ENCODE measurements at places on chromosomes 4 and X.

GRCh38 chrX:152878976-152879755 lies 18.7 kb upstream of the ZNF185 start:
- no peak for DNase-seq

DNA sequence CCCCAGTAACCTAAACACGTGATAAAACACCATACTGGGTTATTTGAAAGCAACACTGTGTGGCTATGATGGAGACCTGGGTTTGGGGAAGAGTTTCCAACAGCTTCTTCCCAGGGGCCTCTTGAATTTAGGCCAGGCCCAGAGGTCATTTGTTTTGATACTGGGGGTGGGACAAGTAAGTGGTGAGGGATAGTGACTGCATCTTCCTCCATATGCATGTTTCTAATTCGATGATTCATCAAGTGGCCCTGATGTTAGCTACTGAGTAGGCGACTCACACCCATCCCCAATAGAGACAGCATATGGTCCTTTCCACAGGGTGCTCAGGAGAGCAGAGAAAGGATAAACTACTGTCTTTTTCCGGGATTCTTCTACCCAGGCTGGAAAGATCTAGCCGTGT lies 2.7 kb downstream of the NDP start:
- peak; percentile 84 for DNase-seq

DNA sequence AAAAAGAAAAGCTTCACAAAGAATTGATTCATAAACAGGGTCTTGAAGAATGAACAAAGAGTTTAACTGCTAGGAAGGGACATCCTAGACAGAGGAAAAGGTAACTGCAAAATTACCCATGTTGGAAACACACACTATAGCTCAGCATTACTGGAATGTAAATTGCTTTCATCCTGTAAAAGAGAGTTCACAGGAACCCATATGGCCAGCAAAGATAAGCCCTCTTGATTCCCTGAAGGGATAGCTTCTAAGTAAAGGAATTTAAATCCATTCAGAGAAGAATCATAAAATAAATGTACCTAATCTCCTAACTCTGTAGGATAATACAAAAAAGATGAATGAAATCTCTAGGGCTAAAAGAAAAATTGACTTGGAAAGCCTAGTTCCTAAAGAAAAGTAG lies 107.1 kb upstream of the INTU start:
- DNase-seq, result no peak

DNA sequence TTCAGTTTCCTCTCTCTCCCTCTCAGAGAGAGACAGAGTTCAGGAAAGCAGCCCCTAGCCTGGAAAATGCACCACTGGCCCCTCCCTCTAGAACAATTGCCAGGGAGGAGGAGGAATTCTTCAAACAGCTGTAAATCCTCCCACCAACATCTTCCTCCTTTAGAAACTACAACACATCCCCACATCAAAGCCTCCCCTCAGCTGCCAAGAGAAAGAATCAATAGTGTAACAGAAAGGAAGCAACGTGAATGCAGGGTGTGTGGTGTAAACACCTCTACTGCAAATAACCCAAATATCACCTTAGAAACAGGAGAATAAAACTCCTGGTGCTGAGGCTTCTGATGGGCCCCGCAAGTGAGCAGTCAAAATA lies 249.9 kb upstream of the GATB start:
- DNase-seq, result no peak

GRCh38 chrX:19272452-19272851 lies 71.3 kb upstream of the PDHA1 start:
- DNase-seq, result peak; percentile 45

DNA sequence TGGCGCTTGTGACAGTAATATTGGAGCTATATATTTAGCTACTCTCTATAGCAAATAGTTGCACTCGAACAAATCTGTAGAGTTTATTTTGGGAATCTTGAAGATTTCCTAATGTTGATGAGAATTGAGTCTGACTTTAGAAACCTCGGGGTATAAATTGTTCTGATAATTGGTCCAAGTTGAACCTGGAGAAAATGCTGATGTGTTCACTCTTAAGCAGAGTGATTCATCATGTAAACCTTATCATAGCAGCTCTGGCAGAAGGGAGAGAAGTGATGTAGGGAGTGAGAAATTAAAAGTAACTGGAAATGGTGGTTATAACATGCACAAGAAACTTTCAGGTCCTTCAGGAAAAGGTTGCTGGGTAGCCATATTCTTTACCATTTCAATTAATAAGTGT lies 16.4 kb upstream of the SLC4A4 start:
- no peak for DNase-seq

DNA sequence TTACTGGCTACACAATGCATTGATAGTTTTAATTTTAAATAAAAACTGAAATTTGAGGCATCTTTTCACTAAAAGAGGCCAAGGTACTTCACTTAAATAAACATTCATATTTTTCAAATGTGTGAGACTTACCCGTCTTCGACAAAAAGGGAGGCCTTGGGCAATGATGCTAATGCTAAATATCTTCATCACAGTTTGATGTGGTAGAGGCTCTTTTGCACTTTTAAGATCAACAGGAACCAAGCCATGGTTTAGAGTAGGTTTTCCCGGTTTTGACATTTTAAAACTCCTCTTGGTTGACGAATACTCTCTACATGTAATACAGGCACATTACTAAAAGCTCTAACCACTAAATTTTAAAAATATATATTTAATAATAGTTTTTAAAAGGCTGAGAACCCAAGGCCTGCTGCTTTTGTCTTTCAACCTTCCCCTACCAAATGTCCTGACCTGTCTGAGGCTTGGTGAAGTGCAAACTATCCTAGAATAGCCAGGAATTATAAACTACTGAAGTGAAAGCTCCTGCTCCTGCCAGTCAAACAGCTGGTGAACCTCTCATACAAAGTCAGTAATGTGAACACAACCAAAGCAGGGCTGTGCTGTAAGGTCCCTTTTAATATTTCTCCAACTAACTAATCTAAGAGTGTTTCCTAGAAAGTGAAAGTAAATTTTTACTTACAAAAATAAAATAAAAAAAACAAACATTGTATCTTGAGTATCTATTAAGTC lies 153.7 kb downstream of the FBXW7 start:
- no peak for DNase-seq

DNA sequence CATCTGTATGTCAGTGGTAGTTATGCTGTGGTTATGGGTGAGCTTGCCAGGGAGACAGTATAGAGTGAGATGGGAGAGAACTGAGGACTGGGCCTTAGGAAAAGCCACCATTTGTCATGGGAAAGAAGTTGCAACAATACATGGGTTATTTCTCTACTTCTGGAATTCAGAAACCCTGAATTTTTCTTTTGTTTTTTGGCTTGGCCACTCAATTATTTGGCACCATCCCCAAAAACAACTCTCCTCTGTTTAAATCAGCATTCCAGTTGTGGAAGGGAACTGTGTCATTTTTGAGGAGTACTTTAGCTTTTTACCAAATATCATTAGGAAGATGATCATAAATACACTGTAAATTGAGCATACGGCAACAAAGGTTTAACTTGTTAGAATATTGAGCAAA lies 41.1 kb upstream of the ACSL4 start:
- DNase-seq, result peak; percentile 24

- DNase-seq, result no peak
Observed at GRCh38 chrX:38473701-38474100, 87.6 kb upstream of the TSPAN7 start.

DNA sequence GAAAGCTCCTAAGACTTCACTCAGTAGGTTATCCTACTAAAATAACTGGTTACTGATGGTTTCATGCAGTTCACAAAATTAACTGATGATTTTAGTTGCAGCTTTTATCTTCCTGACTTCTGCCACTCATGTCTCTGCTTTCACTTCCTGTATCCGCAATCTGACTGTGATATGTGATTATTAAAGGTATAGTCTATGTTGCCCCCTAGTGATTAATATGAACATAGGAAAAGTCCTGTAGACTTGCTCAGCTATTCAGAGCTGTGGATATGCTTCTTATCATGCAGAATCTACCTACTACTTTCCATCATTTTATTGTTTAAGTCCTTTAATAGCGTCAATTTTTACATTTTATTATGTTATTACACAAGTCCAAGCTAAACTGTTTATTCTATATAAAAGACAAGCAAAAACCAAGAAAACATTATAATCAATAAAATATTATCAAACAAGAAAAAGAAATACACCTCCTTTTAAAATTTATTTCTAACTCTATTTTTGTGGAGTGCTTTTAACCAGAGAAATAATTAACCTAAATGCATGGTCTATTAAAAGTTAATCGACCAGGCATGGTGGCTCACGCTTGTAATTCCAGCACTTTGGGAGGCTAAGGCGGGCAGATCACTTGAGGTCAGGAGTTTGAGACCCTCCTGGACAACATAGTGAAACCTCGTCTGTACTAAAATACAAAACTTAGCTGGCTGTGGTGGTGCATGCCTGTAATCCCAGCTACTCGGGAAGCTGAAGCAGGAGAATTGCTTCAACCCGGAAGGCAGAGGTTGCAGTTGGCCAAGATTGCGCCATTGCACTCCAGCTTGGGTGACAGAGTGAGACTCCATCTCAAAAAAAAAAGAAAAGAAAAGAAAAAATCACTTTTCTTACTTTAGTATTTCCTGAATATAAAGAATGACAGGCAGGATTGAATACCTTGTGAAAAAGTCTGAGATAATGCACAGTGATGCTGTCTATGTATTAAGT lies 40.4 kb upstream of the TLR2 start:
- DNase-seq, result peak; percentile 61

DNA sequence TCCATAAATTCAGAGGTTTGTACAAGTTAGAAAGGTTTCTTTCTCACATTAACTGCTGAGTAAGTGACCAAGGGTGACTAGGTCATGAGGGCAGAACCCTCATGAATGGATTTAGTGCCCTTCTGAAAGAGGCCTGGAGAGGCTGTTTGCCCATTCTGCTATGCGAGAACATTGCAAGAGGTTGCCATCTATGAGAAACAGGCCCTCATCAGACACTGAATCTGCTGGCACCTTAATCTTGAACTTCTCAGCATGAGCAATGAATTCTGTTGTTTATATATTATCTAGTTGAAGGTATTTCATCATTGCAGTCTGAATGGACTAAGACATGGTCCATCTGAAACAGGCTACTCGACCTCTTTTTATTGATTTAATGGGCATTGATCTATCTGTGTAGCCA lies 96.2 kb upstream of the GPRIN3 start:
- DNase-seq, result no peak

DNA sequence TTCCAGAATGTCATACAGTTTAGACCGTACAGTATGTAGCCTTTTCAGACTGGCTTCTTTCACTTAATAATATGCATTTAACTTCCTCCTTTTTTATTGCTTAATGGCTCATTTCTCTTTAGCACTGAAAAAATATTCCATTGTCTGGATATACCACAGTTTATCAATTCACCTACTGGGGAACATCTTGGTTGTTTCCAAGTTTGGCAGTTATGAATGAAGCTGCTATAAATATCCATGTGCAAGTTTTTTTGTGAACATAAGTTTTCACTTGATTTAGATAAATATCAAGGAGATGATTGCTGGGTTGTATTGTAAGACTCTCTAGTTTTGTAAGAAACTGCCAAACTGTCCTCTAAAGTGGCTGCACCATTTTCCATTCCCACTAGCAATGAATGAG lies 375.5 kb downstream of the PCDH18 start:
- no peak for DNase-seq

- DNase-seq, result no peak
Observed at GRCh38 chrX:109704563-109704962, 28.5 kb downstream of the ACSL4 start.

DNA sequence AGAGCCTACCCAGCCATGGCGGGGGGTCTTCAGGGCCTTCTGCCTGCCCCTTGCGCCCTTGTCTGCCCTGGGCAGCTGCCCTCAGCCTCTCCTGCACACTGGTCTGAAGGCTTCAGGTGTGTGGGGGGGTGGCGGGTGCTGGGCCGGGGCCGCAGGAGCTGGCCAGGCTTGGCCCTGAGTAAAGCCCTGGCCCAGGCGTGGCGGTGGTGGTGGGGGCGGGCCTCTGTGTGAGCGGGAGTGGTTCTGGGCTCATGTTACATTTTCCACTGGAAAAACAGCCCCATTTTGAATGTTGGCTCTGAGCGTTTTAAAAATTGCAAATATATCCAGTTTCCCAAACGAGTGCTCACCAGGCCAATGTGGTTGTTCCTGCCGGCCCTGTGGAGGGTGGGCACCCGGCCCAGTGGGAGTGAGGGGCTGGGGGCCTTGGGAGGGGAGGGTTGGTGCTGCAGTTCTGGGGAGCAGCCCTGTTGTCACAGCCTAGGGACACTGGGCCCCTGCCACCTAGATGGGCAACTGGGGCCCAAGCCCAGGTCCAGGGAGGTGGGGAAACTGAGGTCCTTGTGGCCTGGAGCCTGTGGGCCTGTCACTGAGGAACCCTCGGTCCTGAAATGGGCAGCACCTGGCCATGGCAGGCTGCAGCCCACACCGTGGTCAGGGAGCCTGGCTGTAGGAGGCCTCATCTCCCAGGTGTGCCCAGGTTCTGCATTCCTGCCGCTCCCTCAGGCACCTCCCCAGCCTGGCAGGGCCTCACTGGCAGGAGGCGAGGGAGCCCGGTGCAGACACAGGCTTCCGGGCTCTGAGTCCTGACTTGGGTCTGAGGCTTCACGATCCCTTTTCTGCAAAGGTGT lies 28.3 kb downstream of the FGFRL1 start:
- DNase-seq, result peak; percentile 59

DNA sequence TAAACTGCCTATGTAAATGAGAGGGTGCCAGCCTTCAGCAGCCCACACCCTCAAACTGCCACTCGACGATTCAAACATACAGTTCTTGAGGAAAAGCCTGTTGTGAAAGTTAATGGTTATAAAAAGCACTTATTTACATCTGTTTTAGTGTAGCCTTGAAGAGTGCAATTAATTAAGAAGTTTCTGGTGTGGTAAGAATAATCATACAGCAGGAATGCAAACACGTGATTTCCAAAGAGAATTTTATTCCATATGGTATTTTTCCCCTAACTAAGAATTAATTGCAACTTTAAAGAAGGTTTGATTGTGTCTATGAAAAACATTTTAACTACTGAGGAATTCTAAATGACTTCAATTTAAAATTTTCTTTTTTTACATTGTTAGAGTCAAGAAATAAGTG lies 176.3 kb upstream of the PITX2 start:
- no peak for DNase-seq

GRCh38 chrX:31272472-31272775 lies 200.6 kb upstream of the FTHL17 start:
- no peak for DNase-seq

DNA sequence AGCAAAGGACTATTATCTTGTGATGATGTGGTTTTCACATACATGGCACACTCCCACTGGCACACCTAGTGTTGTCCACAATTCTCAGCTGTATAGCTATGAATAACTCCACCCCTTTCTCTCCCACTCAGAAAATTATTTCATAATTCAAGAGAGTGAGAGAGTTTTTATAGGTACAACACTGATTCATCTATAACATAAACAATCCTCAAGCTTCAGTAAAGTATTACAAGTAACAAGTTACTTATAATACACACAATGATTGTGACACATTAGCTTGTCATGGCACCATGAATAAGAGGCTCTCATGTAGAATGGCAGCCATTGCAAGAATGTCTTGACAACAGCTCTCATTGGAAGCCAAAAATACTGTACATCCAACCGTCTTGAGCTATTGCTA lies 43.9 kb downstream of the RAB40A start:
- DNase-seq, result no peak

DNA sequence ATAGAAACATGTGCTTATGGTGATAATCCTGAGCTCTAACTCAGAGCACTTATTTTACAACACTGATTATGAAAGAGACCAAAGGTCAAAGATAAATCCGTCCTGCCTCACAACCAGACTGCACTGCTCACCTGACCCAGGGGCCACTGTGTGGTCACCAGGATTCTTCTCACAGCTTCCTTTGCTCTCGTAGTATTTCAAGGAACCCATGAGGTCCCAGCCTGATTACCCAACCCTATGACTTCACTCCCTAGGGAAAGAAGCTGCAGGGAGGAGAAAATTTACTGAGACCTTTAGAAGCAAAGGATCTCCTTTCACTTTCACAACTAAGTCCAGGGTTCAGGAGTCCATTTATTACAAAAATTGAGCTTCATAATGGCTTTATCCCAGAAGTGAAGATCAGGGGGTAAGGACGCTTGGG lies 9.6 kb downstream of the SLC25A5 start:
- peak; percentile 65 for DNase-seq
